GM12891 (cell line): ENCODE measurements at places on chromosomes 3 and 15.

DNA sequence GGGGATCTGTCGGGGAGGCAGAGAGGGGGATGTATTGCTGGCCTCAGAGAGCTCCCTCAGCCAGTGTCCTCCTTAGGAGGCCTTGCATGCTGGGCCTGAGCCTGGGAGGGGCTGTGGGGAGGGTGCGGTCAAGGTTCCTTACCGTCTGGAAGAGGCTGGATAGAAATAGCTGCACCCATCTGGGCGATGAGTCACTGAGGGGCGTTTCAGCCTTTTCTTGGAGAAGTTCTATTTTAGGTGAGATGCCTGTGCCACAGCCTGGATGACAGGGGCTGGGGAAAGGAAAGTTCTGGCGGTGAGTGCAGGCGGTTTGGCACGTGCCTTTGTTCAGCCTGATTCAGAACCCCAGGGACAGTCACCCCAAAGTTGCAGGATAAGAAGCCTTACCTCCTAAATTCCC lies 35.7 kb upstream of the APEH start:
- no peak for DNase-seq

DNA sequence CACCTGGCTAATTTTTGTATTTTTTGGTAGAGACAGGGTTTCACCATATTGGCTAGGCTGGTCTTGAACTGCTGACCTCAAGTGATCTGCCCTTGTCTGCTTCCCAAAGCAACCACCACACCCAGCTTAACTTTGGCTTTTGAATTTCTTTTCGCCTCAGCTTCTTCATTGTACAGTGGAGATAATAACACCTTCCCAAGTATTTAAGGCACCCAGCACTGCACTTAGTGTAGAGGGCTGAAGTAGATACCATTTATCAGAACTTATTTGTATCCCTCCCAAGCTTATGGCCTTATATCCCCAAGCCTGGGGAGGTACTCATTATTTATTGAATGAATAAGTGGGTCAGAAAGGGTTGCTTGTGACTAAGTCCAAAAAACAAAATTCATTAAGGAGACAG lies 2.3 kb downstream of the SQOR start:
- no peak for DNase-seq

- DNase-seq: no peak
Measured at GRCh38 chr15:45377609-45378148, 665 bp downstream of the GATM start.

GRCh38 chr15:45107941-45108630 lies 5.9 kb downstream of the DUOX2 start:
- DNase-seq: no peak
